ENCODE measurements at places on chromosomes 4 and X.

DNA sequence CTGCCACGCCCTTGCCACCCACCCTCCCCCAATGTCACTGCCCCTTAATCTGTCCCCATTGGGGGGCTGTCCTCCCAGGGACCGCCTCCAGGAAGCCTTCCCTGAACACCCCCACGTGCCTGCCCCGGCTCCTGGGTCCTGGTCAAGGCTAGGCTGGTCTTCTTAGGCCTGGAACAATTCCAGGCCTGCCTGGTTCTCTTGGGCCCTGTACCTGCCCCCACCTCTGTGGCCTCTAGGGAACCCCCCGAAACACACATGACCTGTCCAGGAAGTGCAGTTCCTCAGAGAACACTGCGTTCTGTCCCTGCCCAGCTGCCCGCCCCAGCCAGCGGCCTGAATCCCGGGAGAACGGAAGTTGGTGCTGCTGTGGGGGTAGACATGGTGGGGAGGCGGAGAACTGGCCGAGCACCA is 5.1 kb downstream of the MXD4 start:
- DNase-seq, result no peak

GRCh38 chr4:77994194-77994721 is 62.9 kb upstream of the FRAS1 start:
- DNase-seq, result peak; percentile 13

DNA sequence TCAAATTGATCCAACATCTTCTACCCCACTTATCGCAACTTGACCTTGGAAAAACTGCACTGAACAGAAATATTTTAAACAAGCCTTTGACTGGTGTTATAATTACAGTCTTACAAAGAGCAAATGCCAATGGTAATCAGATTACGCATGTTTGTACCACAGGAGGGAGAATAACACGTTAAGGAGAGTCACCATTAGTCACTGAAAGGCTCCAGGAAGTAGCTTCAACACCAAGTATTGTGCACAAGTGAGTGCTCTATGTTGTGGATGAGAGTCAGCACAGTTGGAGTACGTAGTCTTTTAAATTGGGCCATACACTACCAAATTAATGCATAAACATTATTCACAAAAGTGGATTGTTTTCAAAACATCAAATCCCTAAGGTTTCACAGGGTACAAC is 1081.5 kb upstream of the TENM3 start:
- DNase-seq, result no peak

DNA sequence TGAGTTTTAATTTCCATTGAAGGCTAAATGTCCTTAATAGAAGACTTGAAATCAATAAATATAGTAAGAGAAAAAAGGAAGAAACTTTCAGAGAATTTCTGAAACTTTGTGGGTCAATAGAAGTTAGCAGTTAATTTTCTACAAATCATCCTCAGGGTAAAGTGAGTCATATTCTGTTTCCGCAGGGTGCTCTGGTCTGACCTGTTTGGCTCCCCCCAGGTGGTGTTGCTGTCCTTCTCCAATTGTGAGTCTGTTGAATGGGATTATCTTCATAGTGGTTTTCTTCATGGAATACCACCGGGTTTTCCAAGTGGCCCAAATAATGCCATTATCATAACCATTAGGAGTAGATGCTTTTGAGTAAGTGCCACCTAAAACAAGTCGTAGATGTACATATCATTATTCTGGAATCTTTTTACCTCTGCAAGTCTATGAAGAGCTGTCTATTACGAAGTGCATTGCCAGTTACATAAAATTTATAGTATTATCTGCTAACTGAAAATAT is 7.7 kb downstream of the FGG start:
- DNase-seq, result no peak

- DNase-seq, result no peak
Measured at GRCh38 chrX:153669174-153669890, 4.3 kb downstream of the PNCK start.

- no peak for DNase-seq
Measured at GRCh38 chr4:162938738-162939485, 227.8 kb downstream of the NAF1 start.

DNA sequence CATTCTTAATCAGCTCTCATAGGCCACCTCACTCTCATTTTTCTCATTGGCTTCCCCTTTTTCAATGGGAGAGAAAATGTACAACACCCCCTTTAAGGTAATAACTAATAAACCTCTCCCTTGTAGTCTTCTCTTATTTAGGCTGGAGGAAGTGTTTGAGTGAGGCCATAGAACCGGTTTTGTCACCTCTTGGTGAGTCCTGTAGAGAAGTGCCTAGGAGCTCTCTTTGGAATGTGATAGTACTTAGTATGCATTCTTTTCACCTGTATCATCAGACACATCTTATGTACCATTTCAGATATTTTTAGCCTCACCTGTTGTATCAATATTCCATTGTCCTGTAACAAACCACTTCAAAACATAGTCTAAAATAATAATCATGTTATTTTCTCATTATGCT is 3.5 kb upstream of the TAB3 start:
- DNase-seq, result no peak

GRCh38 chr4:12446657-12447185 is 1018.0 kb upstream of the HS3ST1 start:
- no peak for DNase-seq

DNA sequence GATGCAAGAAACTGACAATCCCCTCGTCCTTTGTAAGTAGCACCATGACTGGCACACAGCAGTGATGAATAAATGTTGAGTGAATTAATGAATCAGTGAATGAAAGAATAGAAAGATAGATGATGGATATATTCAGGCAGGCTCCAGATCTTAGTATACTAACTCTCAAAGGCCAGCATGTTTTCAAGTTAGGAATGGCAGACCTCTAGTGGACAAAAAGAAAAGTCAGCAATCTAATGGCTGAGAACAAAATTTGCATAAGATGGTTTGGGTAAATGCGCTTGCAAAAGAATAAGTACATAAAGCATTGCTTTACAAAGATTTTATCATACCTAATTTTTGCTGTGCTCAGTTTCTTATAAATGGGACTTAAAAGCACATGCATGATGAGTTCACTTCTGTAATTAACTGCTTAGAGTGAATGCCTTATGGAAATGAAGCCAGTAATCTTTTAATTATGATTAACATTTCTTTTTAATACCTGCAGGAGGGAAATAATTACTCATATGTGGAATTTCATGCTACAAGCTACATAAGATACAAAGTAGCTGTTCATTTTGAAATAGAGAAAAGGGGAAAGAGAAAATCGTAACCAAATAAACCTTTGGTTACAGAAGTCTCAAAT is 126.9 kb upstream of the GPRIN3 start:
- peak; percentile 1 for DNase-seq

DNA sequence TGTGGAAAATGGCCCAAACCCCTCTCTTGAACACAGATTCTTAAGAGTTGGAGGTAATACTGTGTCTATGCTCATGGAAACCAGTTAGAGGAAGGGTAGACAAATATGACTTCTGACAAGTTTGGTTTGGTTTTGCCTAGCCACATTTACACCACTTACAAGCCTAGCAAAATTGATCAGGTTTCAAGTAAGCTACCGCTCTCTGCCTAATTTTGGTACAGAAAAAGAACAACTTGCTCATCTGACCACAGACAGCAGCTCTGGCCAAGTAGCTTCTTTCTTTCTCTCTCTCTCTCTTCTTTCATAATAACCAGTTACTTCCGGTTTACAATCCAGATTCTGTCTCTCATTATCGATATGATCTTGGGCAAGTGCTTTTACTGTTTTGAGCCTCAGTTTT is 260.0 kb downstream of the GLUD2 start:
- no peak for DNase-seq
